HT-29 (cell line): ENCODE measurements at places on chromosomes 3 and 15.

DNA sequence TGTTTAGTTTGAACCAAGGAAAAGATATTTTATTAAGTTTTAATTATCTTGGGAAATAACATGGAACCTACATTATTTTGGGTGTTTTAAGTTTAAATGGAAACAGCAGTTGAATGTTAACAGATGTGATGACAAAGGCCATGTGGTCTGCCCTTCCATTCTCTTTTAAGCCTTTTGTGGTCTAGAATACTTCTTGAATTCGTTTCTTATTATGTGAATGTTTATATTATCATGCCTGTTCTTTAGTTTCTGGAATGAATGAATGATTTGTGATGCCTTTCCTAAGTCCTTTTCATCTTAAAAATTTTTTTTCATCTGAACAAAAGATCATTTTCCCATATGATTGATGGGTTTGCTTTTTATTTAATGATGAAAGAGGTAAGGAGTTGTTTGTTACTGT lies 44.6 kb downstream of the SNRK start:
- DNase-seq: no peak

GRCh38 chr3:175748087-175748730 lies 889.1 kb downstream of the NAALADL2 start:
- DNase-seq: peak; percentile 47

DNA sequence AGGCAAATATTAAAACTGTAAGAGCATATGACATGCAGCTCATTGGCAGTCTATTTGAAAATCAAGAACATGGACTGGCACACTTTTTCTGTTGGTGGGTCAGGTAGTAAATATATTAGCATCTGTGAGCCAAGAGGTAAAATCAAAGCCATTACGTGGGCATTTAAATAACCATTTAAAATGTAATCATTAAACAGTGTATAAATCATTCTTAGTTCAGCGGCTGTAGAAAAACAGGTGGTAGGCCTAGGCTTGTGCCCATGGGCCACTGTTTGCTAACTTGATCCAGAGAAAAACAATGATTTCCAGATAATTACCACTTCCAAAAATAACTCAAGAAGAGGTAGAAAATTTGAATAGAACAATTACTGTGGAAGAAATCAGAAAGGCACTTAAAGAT lies 105.1 kb downstream of the CHST2 start:
- no peak for DNase-seq

GRCh38 chr3:2934541-2934940 lies 175.6 kb downstream of the IL5RA start:
- DNase-seq: no peak
